Spleen (tissue), 13 donors: ENCODE measurements at places on chromosomes 3 and 15.

DNA sequence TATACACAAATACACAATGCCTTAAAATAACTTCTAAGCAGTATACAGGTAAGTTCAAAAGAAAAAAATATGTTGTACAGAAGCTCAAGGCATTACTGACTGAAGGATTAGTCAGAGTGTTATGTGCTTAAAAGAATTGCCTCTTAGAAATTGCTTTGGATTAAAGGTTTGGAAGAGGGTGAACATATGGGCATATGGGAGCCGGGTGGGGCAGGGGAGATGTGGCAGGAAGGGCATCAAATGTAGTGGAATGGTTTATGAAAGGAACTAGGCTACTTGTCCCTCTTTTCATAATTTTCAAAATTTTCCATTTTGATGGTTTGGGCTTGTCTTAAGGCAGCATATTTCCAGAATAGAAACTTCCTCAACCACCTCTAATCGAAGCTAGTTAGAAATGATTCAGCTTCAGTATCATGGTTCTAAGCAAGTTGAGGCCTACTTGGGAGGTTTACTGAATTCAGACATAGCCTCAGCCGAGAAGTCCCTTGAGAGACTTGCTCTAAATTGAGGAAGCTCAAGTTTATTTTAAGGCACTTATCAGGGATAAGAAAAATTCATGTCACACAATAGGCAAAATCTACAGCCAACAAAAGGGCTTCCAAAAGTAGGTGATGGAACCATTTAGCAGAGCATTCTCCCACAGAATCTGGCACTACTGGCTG lies 10.1 kb upstream of the GOLGB1 start:
- H3K27me3 ChIP-seq, result no peaks in the 10 kb centered on the region
- DNase-seq, result no peak

DNA sequence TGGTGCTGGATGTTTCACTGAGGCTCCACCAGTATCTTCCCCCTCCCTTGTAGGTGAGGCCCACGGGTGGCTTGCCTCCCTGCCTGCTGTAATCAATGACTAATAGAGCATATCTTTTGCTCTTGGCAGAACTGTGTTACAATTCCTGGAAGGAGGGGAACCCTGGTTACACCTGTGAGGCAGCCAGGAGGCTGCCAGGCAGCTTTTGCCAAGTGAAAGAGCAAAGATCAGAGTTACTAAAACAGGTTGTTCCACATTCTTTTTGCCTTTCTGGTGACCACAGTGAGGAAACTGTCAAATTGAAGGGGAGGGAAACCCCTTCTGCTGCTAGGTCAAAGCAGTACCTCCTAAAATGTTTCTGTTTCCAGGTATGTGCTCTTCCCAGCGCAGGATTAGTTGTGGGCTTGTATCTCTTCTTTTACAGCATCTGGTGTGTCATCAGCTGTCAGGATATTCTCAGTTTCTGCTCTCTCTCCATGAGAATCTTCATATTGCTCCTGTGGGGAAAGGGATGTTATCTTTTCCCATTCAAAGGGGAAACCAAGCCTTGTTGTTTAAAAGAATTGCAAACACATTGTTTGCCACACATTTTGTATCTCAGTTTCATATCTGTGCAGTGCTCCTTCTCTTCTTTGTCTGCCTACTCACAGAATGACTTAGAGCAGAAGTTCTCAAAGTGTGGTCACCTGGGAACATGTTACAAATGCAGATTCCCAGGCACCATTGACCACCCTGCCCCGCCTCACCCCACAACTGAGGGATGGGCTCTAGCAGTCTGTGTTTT lies 137.4 kb upstream of the UMPS start:
- no peaks in the 10 kb centered on the region for H3K27me3 ChIP-seq
- no peak overlapping the region for H3K27ac ChIP-seq
- no peak for DNase-seq
- no peak overlapping the region for H3K4me3 ChIP-seq

DNA sequence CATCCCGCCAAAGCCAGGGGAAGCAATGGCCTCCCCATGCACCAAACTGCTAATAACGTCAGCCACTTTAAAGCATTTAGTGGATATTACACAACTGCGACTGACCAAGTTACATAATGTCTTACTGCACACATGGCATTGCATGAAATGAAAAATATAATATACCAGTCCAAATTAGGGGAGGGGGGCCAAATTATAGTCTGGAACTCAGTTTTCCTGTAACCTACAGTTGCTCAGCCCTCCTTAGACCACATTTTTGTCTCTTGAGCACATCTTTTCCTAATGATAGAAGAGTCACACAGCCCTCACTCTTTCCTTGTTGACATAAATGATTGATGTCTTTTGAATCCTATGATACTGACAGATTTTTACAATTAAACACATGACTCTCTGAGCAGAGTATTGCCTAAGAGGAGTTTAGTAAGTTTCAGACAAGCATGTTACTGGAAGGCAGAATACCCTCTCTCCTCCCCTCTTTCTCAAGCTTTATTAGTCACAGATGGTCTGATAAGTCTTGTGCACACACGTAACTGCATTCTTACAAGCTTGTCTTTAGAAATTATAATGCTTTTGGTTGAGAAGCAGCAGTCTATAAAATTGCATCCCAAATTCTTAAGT lies 1.1 kb upstream of the PLD1 start:
- peaks cover 29% of the 10 kb centered on the region for H3K4me1 ChIP-seq
- H3K27me3 ChIP-seq, result no peaks in the 10 kb centered on the region
- peak overlapping the region; percentile 89 for H3K27ac ChIP-seq
- H3K4me3 ChIP-seq, result no peak overlapping the region
- no peak for DNase-seq

- H3K27ac ChIP-seq, result peak overlapping the region; percentile 99
- peak; percentile 88 for DNase-seq
- H3K27me3 ChIP-seq, result no peaks in the 10 kb centered on the region
- peak overlapping the region; percentile 98 for H3K4me3 ChIP-seq
These were observed 1.0 kb downstream of the ANP32A start for GRCh38 chr15:68819495-68820294.

GRCh38 chr3:196317687-196318467 lies at the start of gene DYNLT2B:
Gene DYNLT2B (minus strand): TSS chr3:196318240. CDS start chr3:196318152, 88 bp downstream.
- no peaks in the 10 kb centered on the region for H3K27me3 ChIP-seq
- peaks cover 3% of the 10 kb centered on the region for H3K4me1 ChIP-seq
- H3K27ac ChIP-seq, result peak within 1 kb of the TSS; percentile 95

- H3K4me3 ChIP-seq, result no peak overlapping the region
- no peaks in the 10 kb centered on the region for H3K36me3 ChIP-seq
- no peaks in the 10 kb centered on the region for H3K27me3 ChIP-seq
- H3K4me1 ChIP-seq, result no peaks in the 10 kb centered on the region
These were observed 32.1 kb downstream of the CLDN18 start for GRCh38 chr3:138042043-138042442.

- no peaks in the 10 kb centered on the region for H3K27me3 ChIP-seq
- DNase-seq, result no peak
- H3K27ac ChIP-seq, result no peak overlapping the region
- no peak overlapping the region for H3K4me3 ChIP-seq
These were observed 783.7 kb downstream of the AGBL1 start for GRCh38 chr15:86863226-86863915.

- H3K36me3 ChIP-seq, result no peaks in the 10 kb centered on the region
- no peak for DNase-seq
- peaks cover 24% of the 10 kb centered on the region for H3K4me1 ChIP-seq
- no peaks in the 10 kb centered on the region for H3K27me3 ChIP-seq
These were observed 244.3 kb downstream of the RPLP1 start for GRCh38 chr15:69696946-69697345.

DNA sequence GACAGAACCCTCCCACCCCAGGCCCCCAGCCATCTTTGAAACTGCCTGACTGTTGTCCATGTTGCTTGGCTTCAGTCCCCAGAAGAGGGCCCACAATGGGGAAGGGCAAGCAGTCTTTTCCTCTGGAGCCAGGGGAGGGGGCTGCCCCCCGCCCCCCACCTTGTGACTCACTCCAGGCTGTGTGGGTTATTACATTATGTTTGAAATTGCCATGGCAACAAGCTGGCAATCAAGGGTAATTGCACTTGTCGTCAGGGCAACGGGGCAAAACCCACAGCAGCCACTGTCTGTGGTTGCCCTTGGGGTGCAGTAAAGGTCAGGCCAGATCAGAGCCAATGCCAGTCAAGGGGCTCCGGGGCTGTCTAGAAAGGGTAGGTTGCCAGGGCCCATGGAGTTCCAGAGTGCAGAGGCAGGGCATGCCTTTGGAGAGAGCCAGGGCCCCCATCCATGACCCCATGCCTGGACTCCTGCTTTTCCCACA lies 3.1 kb upstream of the CAMKV start:
- H3K27me3 ChIP-seq, result peaks cover 22% of the 10 kb centered on the region
- H3K4me1 ChIP-seq, result peaks cover 14% of the 10 kb centered on the region

- H3K27me3 ChIP-seq, result no peaks in the 10 kb centered on the region
- H3K4me3 ChIP-seq, result no peak overlapping the region
- H3K4me1 ChIP-seq, result no peaks in the 10 kb centered on the region
- no peak overlapping the region for H3K27ac ChIP-seq
- no peak for DNase-seq
- no peaks in the 10 kb centered on the region for H3K36me3 ChIP-seq
These were observed 59.5 kb upstream of the STRIT1 start for GRCh38 chr3:155352900-155353490.

DNA sequence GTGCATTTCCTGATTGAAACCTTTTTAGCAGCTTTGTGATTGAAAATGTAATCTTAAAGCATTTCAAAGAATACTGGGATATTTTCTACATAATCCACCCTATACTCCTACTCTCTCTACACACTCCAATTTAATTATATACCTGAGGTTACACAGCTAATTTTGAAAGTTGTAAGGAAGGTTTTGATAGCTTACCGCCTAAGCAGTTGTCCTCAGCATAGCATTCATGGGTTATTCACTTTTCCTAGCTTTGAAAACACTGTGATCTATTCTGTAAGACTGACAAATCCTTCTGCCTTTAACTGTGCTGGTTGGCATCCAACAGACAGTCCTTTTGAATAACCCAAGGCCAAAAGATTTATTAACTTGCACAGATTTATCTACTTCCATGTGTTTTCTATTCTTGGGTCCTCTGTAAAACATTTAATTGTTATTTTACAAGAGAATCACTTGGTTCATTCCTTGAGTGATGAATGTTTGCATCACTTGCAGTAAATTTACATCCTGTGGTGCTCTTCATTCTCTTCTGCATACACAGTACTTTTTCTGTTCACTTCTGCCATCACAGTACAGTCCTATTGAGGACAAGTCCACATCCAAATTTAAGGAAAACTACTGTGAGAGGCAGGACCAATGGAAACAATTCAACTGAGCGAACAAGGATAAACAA lies 44.8 kb downstream of the SERPINI1 start:
- no peaks in the 10 kb centered on the region for H3K36me3 ChIP-seq
- DNase-seq, result no peak
- no peak overlapping the region for H3K4me3 ChIP-seq
- no peaks in the 10 kb centered on the region for H3K27me3 ChIP-seq

GRCh38 chr3:49754536-49754935 lies 30.8 kb upstream of the GMPPB start:
- no peak for DNase-seq
- no peak overlapping the region for H3K4me3 ChIP-seq
- H3K27me3 ChIP-seq, result no peaks in the 10 kb centered on the region
- peaks cover 27% of the 10 kb centered on the region for H3K4me1 ChIP-seq
- no peak overlapping the region for H3K27ac ChIP-seq
- no peaks in the 10 kb centered on the region for H3K36me3 ChIP-seq

- H3K4me1 ChIP-seq, result peaks cover 28% of the 10 kb centered on the region
- no peak overlapping the region for H3K4me3 ChIP-seq
- H3K27me3 ChIP-seq, result no peaks in the 10 kb centered on the region
- no peak overlapping the region for H3K27ac ChIP-seq
- DNase-seq, result no peak
These were observed 91.1 kb downstream of the LIPC start for GRCh38 chr15:58522865-58523264.

GRCh38 chr15:51224428-51224827 lies 114.0 kb downstream of the CYP19A1 start:
- no peak for DNase-seq
- H3K36me3 ChIP-seq, result no peaks in the 10 kb centered on the region
- H3K4me3 ChIP-seq, result no peak overlapping the region
- H3K4me1 ChIP-seq, result no peaks in the 10 kb centered on the region

DNA sequence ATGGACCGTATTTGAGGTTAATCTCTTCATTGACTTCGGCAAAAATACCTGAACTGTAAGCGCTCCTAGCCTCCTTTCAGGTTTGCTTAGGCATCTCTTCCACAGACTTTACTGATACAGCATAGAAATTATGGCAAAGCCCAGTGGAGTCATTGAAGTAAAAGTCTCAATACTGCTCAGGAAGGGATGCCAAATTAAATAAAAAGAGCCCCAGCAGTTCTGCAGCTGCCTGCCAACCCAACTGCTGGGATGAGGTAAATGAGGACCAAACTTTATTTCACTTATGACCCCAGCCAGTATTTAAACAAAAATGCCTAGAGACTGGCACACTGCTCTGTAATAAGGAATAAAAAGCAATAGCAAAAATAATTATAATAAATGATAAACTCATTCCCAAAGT lies 65.4 kb downstream of the IQCH start:
- H3K27ac ChIP-seq, result no peak overlapping the region
- no peak overlapping the region for H3K4me3 ChIP-seq
- H3K4me1 ChIP-seq, result no peaks in the 10 kb centered on the region
- no peaks in the 10 kb centered on the region for H3K27me3 ChIP-seq

DNA sequence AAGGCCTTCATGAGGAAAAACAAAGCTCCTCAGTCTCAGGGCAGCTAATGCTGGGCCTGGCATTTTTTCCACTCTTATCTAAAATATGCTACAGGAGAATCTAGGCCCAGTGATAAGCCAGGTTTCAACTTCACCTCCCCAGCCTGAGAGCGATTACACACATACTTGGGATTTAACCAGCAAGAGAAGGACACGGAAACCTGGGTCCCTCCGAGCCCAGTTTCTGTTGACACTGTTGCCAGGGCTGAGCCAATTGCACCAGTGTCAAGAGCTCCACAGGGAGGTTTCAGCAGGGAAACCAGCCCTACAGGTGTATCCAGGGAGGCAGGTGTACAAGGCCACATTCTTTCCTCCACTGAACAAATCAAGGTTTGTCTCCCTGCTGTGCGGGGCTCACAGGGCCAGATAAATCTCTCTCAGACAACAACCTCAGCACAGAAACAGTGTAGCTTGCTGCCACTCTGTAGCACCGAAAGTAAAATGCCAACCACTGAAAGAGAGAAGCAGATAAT lies 85.4 kb downstream of the MAGI1 start:
- H3K27me3 ChIP-seq, result no peaks in the 10 kb centered on the region
- DNase-seq, result no peak
- H3K36me3 ChIP-seq, result no peaks in the 10 kb centered on the region
- H3K4me1 ChIP-seq, result peaks cover 16% of the 10 kb centered on the region
- no peak overlapping the region for H3K4me3 ChIP-seq

DNA sequence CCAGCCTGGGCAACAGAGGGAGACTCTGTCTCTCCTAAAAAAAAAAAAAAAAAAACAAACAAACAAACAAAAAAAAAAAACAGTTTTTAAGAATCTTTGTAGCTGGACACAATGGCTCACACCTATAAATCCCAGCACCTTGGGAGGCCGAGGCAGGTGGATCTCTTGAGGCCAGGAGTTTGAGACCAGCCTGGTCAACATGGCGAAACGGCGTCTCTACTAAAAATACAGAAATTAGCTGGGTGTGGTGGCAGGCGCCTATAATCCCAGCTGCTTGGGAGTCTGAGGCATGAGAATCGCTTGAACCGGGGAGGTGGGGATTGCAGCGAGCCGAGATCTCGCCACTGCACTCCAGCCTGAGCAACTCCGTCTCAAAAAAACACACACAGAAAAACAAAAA lies 53.1 kb downstream of the KLHL25 start:
- DNase-seq, result no peak
- no peaks in the 10 kb centered on the region for H3K4me1 ChIP-seq
- no peaks in the 10 kb centered on the region for H3K27me3 ChIP-seq
- no peak overlapping the region for H3K4me3 ChIP-seq
- H3K36me3 ChIP-seq, result peaks cover 99% of the 10 kb centered on the region

GRCh38 chr15:31458596-31459399 lies 132.2 kb downstream of the KLF13 start:
- DNase-seq, result no peak
- no peaks in the 10 kb centered on the region for H3K27me3 ChIP-seq
- H3K36me3 ChIP-seq, result no peaks in the 10 kb centered on the region
